ENCODE measurements at places on chromosomes 3 and 15.

- DNase-seq: no peak
Measured at GRCh38 chr3:23916152-23916885, 471 bp downstream of the NKIRAS1 start.

GRCh38 chr15:68700455-68701123, 120.1 kb downstream of the ANP32A start:
- no peak for DNase-seq

DNA sequence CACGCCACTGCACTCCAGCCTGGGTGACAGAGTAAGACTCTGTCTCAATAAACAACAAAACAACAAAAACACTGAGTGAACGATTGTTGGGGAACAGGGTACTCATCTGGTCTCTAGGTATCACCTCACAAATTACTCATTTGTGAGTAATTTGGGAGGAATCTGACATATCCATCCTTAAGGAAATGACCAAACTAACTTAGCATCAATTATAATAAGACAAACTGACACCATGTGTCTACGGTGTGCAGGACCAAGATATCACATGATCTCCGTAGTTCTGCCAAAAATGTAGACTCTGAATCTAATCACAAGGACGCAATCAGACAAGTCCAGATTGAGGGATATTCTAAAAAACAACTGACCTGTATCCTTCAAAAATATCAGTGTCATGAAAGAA, 12.0 kb upstream of the DAPK2 start:
- no peak for DNase-seq

- DNase-seq: no peak
Measured at GRCh38 chr15:44186705-44187104, 8.4 kb downstream of the FRMD5 start.

DNA sequence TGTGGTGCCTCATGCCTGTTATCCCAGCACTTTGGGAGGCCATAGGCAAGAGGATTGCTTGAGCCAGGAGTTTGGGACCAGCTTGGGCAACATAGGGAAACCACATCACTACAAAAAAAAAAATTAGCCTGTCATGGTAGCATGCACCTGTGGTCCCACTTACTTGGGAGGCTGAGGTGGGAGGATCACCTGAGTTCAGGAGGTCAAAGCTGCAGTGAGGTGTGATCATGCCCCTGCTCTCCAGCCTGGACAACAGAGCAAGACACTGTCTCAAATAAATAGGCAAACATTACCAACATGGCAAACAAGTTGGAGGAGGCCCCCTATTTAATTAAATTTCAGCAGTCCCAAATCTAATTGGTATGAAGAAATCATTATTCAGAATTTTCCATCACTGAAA, 143.6 kb downstream of the PGPEP1L start:
- DNase-seq: no peak

DNA sequence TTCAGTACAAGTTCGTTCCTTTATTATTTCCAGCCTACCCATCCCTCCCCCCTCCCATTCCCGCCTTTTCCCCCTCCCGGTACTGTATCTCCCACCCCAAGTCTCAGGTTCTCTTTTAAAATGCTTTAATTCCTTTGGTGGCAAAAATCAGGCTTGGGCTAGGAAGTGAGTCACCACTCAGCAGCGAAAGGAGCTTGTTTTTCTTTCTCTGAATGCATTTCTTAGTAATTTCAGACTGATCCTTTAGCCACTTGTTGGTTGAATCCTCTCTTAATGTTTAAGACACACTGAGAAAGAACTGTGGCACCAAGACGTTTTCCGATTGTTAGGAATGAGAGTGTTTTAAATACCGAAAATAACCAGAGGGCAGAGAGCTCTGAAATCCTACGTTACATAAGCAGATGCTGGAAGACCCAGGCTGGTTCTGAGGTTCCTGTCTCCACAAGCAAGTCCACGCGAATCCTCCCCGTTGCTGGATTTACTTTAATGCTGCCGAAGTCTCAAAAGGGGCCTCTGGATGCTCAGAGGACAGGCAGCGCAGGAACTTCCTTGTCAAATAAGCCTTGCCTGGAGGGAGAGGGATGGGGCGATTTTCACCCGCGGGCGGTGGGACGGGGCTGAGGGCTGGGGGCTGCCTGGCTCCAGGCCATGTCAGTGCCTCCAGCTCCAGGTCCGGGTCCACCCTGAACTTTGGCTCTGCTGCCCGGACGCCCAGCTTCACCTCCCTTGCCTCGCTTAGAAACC, 854 bp upstream of the COL8A1 start:
- DNase-seq: no peak

- no peak for DNase-seq
Measured at GRCh38 chr3:188578576-188579363, 424.8 kb downstream of the LPP start.

DNA sequence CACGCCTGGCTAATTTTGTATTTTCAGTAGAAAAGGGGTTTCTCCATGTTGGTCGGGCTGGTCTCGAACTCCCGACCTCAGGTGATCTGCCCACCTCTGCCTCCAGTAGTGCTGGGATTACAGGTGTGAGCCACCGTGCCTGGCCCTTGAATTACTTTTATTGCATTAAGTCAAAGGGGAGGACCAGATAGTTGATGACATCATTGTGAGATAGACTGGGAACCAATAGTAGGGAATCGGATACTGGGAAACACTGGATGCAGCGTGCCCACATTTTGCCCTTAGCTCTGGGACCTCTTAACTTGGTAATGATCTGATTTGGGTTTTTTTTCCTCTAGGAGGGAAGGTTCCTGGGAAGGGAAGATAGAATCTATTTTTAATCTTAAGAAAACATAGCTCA, 19.2 kb downstream of the DAG1 start:
- no peak for DNase-seq

GRCh38 chr15:75775296-75776064, 62.8 kb upstream of the CSPG4 start:
- DNase-seq: no peak

- peak; percentile 32 for DNase-seq
Measured at GRCh38 chr3:15327941-15328340, 4.4 kb downstream of the SH3BP5 start.

DNA sequence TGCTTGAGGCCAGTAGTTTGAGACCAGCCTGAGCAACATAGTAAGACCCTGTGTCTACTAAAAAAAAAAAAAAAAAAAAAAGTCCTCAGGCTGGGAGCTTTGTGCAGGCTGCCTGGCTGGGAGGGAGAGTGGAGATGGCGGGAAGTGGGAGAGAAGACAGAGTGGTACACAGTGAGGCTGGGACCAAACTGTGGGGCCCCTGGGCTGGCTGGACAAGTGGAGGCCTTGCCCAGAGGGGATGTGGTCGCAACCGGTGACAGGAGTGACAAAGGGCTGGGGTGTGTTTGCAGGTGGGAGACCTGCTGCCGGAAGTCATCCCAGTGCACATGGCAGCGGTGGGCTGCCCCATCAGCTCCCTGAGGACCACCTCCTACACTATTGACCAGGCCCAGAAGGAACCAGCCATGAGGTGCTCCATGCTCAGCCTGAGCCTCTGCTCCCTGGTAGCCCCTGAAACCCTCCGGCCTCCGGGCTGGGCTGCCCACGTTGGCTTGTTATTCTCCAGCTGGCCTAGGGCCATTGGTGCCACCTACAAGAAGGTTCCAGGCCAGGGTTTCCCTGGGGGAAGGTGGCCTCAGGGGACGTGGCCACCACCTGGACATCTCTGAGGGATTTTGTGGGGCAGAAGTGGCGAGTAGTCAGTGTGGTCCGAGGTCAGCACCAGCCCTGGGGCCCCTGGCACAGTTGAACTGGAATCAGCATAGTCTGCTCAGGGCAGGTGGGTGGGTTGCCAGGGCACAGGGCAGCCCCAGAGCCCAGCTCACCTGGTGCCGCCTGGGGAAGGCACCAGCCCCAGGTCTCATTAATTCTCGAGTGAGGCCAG, 22.7 kb downstream of the ACAA1 start:
- DNase-seq: no peak

DNA sequence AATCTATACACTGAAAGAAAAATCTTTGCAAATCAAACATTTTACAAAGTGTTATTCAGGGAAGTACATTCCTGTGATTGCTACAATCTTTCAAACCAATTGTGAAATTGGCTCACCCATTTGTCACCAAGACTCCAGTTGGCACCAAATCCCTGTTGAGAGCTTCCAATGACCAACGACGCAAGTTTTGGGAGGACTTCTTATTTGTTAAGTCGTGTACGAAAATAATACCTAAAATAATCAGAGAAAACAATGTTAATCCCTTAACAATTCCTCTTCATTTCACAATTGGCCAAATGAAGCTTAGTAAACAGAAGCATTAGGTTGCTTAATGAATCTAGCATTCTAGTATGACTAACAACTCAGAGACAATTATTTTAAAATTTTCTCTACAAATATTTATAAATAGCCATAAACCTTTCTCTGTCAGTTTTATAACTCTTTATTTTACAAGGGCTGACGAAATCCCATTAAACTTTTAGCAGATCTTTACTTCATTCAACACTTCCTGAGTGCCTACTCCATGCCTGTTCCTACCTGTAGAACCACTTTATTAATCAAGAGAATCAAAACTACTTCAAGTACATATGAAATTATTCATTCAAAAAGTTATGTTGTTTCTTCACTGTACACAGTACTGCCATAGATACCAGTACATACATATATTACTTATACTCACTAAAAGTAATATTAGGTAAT, 24.0 kb upstream of the HGD start:
- no peak for DNase-seq

DNA sequence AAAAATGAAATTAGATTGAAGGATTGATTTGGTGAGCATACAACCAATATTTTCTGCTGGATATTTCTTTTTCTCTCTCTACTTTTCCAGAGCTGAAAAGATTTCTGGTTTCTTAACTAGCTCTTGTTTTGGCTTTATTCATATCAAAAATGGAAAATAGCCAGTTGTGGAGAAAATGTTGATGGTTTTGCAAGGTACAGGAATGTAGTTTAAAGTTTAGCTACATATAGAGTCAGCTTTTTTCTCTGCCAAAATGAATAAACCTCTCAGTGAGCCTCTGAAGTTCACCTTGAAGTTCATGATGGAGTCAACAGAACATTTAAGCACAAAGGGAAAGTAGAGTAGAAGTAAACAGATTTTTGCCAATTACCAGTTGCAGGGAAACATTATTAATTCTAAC, 720.5 kb upstream of the ALCAM start:
- DNase-seq: no peak

DNA sequence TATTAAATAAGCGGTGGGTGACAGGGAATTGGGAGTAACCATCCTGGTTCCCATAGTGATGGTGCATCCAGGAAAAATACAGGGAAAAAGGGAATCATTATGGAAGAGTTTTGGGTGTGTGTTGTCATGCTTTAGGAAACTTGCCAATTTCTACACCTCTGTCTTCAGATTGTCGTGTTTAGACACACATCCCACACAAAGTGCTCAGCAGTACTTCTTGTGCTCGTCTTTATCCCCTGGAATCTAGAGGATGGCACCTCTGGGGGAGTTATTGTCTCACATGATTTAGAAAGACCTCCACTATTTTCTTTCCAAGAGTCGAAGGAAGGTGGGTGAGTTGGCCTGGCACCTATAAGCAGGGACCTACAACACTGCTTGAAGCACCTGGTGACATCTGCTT, 35.8 kb downstream of the CACNA1D start:
- DNase-seq: no peak

- DNase-seq: no peak
Measured at GRCh38 chr3:15800780-15801179, 3.0 kb upstream of the ANKRD28 start.

DNA sequence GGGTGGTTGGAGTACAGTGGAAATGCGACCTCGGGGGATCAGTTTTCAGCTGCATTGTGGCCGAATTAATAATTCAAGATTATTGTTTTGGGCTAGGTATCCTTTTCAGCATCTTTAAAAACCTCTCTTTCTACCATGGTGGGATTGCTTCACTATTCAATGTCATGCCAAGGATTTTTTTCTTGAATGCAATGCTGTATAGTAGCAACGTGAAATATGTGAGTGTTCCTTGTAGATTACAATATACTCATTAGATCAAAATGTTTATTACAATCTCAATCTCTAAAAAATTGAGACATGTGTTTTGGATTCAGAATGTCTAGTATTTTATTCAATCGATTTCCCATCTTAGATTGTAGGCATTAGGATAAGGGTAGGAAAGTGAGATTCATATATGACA, 586.5 kb upstream of the TBL1XR1 start:
- no peak for DNase-seq

DNA sequence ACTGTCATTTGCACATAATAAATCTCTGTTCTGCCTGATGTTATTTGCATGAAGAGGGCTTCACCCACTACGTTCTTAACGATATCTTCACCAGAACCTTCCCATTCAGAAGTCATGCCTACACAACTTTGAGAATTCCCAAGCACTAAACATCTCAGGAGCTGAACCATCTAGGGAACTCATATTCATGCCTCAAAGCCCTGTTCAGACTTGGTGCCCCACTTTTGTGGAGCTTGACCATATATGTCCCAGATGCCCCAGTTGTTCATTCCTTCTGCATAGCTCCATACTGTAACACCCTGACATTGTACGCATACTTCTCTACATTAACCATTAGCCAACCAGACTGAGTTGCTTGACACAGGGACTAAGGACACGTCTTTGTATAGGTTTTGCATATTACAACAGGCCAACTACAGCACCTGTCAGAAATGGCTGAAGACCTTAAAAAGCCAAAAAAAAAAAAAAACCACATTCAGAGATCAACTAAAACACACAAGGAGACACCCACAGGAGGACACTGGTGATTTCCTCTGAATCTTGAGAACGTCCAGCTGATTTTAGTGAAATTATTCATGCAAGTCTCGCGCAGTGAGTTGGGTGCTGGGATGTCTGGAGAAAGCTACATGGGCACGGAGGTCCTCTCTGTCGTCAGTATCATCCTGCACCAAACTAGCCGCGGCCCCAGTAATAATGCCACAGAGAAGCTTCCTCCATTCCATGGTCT, 141.4 kb downstream of the FOXP1 start:
- no peak for DNase-seq

DNA sequence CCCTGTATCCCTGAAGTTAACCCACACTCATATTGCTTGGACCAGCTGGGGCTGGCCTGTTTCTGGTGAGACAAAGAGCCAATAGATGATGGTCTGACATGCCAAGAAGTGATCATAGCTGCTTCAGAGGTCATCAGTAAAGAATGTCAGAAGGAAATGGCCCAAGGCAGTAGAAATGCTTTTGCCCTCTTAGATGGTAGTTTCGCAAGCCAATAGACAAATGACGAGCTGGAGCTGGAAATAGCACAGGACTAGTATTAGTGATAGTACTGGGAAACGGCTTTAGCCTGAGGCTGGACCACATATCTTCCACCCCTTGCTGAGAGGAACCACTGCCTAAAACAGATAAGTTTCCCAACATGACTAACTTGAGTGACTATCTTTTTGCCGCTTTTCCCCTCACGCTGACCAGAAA, 176.1 kb upstream of the THBS1 start:
- DNase-seq: no peak

- DNase-seq: no peak
Measured at GRCh38 chr3:156311930-156312329, 191.6 kb downstream of the KCNAB1 start.

Data from activated CD4-positive, alpha-beta T cell treated with anti-CD3 and anti-CD28 coated beads for 4 hours (primary cell).